ENCODE measurements at places on chromosomes 16 and 17. TPM values are rescaled to one million over a fixed set of nuclear protein-coding genes. Genes with fewer than 3 reads are reported as not detected.

CNGB1 gene
- total RNA-seq: not detected

IRX3 gene
- total RNA-seq: 42.4 TPM

HBA2 gene
- total RNA-seq: 64.7 TPM

TLE7 gene
- not detected for total RNA-seq

PRDM7 gene
- not detected for total RNA-seq

SLC6A2 gene
- not detected for total RNA-seq

KRT31 gene
- total RNA-seq: not detected

KRTAP16-1 gene
- not detected for total RNA-seq

SDF2 gene
- total RNA-seq: 26.4 TPM

CD300LB gene
- 0.16 TPM for total RNA-seq

PERCC1 gene
- total RNA-seq: 0.32 TPM

TPSD1 gene
- 0.51 TPM for total RNA-seq

SRCIN1 gene
- total RNA-seq: 2.3 TPM

CD79B gene
- total RNA-seq: 8.9 TPM

SLC35G6 gene
- total RNA-seq: not detected

TBX21 gene
- 0.32 TPM for total RNA-seq

OTOA gene
- total RNA-seq: not detected

TMIGD1 gene
- not detected for total RNA-seq

TMEM235 gene
- not detected for total RNA-seq

GLIS2 gene
- total RNA-seq: 14.6 TPM

HBZ gene
- total RNA-seq: not detected

STAT3 gene
- 127 TPM for total RNA-seq

PLA2G10 gene
- total RNA-seq: not detected

CCR7 gene
- total RNA-seq: not detected

CCL17 gene
- not detected for total RNA-seq

MYH2 gene
- total RNA-seq: not detected

THRA gene
- total RNA-seq: 80.0 TPM

RETREG3 gene
- total RNA-seq: 21.4 TPM

CYBC1 gene
- 26.6 TPM for total RNA-seq

CSHL1 gene
- total RNA-seq: not detected

AIPL1 gene
- not detected for total RNA-seq

YBX2 gene
- 0.75 TPM for total RNA-seq

ANKRD40CL gene
- not detected for total RNA-seq

TNFSF13 gene
- 8.3 TPM for total RNA-seq

DNAH9 gene
- not detected for total RNA-seq

TMEM88 gene
- total RNA-seq: 32.4 TPM

BEAN1 gene
- 1.4 TPM for total RNA-seq
